ENCODE measurements at places on chromosomes 4 and X. TPM values are rescaled to one million over a fixed set of nuclear protein-coding genes. Genes with fewer than 3 reads are reported as not detected.

GRCh38 chr4:84870398-84871163, 95.9 kb downstream of the WDFY3 start:
- DNase-seq = no peak

DNA sequence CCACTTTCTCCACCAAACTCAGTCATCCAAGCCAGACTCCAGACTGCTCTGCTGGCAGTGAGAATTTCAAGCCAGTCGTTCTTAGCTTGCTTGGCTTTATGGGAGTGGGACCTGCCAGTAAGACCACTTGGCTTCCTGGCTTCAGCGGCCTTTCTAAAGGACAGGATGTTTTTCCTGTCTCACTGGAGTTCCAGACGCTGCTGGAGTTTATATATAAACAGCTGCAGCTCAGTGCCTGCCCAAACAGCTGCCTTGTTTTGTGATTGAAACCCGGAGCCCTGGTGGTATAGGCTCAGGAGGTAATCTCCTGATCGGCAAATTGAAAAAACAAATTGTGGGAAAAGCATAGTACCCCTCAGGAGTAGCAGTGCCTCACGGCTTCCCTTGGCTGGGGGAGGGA, 1165.8 kb upstream of the ADGRL3 start:
- DNase-seq = no peak

- DNase-seq = no peak
These were observed 421.0 kb downstream of the ADAM29 start for GRCh38 chr4:175339100-175339707.

DNA sequence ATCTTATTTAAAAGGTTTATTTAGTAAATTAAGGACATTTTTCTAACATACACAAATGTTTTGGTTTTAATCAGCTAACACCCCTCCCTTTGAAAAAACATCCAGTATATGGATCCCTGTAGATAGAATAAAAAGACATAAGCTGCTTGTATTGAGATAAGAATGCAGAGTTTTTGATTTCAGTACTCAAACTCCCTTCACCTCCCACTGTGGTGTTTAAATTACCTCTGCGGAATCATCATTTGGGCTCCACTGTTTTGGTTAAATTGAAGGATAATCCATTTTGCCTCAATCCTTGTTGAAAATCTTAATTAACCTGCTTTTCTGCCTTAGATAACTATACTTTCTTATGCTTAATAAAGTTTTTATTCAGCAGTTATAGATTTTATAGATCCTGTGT, 27.6 kb downstream of the USP53 start:
- DNase-seq = no peak

The BANK1 gene
- total RNA-seq = 2.9 TPM

The PARM1 gene
- 92.3 TPM for total RNA-seq

All from mucosa of gallbladder (tissue), 1 donor.